ENCODE measurements at places on chromosomes 11 and 22.

GRCh38 chr11:208181-208916 is 841 bp downstream of the RIC8A start:
- DNase-seq = no peak

GRCh38 chr22:28710107-28710506 is 30.5 kb upstream of the TTC28 start:
- DNase-seq = no peak

DNA sequence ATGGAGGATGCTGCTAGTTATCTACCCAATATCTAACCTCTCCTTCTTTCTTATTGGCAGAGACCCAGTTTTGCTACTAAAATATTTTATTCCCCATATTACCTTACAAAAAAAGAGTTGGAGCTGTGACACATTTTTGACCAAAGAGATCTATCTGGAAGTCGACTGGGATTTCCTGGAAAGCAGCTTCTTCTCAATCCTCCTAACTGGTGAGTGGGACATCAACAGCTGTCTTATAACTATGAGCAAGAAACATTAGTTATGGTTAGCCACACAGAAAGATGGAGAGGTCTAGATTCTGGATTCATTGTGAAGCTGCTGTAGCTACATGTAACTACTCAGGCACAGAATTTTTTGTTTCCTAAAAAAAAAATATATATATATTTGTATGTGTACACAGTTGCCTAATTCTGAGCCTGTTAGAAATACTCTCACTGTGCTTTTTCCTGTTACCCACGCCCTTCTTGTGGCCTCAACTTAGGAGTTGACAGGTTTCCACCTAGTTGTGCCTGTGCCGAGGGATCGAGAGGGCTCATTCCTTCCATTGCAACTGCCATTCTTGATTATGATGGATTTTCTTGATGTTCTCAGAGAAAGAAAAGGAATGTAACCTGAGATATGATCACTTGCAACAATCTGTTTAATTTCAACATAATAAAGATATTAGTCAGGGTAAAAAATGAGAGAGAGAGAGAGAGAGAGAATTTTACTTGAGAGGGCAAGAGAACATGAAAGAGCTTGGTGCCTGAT is 142.0 kb downstream of the SLC17A6 start:
- DNase-seq = no peak

- no peak for DNase-seq
Measured at GRCh38 chr11:59216641-59217564, 4.2 kb upstream of the MPEG1 start.

DNA sequence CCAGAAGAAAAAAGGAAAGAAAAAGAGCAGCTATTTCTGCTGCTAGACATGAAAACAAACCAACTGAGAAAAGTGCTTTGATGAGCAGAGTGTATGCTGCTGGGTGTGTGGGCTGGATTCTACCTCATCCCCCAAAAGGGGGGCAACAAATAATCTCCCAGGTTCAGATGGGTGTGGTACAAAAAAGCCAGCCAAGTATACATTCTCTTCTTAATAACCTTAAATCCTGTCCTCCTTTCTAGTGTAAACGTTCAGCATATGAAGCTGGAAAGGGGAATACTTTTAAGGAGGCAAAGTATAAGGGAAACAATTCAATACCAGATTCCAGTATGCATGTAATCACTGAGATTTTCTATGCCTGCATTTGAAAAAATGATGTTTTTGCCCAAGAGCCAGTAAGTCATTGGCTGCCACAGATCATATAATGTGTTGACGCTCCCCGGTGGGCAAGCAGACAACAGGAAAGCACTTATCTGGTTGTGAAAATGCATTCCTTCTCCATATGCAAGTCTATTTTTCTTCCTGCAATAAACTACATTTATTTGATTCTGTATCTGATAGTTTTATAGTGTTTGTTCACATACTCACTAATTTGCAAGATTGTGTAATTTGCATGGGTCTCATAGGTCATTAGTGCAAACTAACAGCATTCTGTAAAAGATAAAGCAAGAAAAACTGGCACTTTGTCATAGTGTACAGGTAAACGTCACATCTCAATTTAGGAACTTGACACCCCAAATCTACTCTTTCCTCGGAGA is 201.1 kb downstream of the CADM1 start:
- DNase-seq = no peak
